ENCODE measurements at places on chromosomes 1 and 21.

DNA sequence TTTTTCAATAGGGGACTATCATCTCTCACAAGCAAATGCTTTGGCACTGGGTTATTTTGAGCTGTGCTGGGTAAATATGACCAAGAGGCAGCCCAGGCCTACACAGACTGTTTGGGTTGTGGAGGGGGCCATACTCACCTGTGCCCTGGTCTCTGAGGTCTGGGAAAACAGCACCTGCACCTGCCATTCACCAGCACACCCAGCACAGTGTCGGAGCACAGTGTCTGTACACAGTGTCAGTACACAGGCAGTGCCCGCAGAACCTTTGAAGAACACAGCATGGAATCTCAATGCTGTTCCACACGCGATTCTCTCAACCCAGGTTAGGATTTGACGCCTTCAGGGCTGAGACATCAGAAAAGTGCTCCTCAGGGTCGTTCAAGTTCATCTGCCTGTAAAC, 35.0 kb upstream of the FAM89A start:
- no peak for DNase-seq

DNA sequence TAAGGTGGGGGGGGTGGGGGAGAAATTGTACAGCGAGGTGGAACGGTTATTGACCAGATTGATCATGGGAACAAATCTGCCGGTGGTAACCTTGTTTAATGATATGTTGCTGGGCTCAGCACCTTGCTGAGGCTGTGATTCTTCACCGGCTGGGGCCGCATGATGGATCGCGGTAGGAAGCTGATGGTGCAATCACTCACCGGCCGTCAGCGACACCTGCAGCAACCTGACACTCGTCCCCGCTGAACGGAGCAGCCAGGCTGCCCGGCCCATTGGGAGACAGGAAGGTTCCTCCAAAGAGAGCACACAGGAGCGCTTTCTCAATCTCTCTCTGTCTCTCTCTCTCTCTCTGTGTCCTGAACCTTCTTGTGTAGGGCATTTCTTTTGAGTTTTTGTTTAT, 128.5 kb upstream of the RRP15 start:
- DNase-seq: no peak

DNA sequence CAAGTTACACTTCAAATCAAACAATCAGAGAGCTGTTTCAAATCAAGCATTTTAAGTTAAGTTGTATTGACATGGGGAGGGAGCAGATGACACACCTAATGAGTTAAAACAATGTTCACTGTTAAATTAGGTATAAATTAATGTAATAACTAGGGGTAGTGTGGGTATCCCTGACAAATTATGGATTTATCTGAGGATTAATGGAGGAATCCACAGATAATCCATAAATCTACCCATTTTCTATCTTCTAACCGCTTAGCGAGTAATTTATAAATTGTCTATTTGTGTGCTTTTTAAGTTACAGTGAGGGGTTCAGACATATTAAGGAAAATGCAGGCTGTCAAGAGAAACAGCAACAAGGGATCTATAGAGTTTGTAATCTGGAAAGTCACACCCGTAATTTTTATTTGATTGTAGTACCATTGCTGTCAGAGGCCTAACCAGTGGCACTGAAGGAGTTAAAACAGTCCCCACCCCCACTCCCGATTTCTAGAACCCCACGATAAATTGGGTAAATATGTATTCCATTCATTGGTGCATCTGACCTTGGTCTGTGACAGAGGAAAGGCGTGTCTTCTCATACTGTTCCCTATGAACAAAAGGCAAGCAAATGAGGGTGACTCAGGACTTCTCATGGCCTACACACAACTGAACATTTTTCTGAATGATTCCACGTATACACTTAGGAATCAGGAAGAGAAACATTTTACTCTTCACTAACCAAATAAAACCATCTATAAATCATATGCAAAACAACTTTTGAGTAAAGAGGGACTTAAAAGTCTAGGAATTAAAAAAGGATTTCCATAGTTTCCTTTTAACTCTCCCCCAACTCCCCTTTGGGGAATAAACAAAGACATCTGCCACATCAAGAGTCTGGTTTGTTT, 7.4 kb downstream of the IRF2BP2 start:
- DNase-seq: peak; percentile 33

- DNase-seq: no peak
Measured at GRCh38 chr1:156625436-156626078, 6.3 kb downstream of the HAPLN2 start.

DNA sequence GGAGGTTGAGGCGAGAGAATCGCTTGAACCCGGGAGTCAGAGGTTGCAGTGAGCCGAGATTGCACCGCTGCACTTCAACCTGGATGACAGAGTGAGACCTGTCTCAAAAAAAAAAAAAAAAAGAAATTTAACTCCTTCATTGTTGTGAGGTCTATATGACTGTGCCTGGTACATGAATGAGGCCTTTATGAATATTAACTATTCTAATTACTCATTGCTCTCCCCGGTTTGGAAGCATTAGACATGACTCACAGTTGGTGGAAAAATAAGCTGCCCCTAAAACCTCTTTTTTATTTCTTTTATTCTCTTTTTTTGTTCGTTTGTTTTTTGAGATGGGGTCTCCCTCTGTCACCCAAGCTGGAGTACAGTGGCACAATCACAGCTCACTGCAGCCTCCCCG, 3.3 kb downstream of the NPPB start:
- DNase-seq: no peak

GRCh38 chr1:77219166-77219887, at the start of gene PIGK:
Gene PIGK, minus strand, starts transcription at chr1:77219430. Its CDS starts 28 bp downstream, at chr1:77219402.
- peak; percentile 81 for DNase-seq

GRCh38 chr21:45332981-45333582, 45.4 kb upstream of the POFUT2 start:
- no peak for DNase-seq

DNA sequence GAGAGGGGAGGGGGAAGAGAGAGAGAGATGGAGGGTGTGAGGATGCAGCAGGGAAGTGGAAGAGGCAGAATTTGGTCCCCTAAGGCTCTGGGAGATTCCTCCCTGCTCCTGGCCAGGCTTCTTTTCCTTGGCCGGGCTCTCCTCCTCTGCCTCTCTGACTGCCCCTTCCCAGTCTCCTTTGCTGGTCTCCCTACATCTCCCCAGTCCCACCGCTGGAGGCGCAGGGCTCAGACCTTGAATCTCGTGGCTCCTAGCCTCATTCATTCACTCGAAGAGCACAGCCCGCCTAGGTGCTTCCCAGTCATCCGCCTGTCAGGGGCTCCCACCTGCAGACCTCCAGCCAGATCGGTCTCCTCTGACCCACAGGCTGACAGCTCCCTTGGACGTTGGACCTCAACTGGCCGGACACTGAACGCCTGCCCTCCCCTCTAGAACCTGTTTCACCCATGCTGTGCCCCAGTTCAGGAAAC, 76.5 kb downstream of the VWA5B1 start:
- DNase-seq: peak; percentile 5

DNA sequence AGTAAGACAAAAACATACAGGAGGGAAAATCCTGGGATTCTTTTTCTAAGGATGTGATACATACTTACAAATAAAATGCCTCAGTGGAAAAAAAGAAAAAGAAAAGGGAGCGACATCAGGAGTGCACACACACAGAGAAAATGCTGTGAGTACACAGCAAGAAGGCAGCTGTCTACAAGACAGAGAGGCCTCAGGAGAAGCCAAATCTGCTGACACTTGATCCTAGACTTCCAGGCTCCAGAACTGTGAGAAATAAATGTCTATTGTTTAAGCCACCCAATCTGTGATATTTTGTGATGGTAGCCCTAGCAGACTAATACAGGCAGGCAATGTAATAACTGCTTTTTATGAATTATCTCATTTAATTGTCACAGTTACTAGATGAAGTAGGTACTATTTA, 17.0 kb upstream of the TRIM45 start:
- DNase-seq: no peak

Data from DMS79 treated with DMSO at 0.1 percent for 48 hours (cell line).